ENCODE measurements at places on chromosomes 4 and X.

GRCh38 chr4:122784261-122784660 is 42.4 kb upstream of the FGF2 start:
- DNase-seq = no peak

DNA sequence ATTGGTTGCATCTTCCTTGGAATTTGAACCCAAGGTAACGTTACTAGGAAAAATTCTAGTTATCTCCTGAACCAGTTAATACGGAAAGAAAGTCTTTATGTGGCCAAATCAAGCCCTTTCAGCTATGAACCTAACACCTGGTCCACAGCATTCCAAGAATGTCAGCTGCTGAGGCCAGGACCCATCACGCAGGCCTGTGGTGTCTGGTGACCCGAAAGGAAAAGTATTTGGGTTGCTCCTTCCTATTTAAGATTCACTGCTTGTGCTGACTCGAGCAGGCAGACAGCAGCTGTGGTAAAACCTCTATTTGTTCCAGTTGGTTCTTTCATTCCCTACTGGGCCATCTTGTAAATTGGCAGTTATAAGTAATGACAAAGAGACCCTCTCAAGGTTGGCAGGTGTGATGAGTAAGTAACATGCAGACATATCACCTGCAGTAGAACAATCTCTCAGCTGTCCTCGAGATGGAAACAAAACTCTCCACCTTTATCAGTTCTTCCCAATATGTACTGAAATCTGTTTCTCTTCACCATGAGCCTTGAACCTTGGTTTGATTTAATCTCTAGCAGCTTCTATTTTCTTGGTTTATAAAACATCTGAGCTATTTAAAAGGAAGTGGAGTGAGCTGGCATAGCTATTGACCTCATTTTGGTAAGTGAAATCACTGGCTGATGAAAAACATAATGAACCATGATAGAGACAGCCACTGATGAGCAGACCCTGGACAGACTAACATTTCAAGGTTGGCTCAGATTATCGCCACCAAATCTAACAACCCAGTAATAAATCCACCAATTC is 182.1 kb upstream of the SMIM31 start:
- no peak for DNase-seq

- DNase-seq = no peak
These were observed 8.3 kb downstream of the SLBP start for GRCh38 chr4:1703867-1704266.

DNA sequence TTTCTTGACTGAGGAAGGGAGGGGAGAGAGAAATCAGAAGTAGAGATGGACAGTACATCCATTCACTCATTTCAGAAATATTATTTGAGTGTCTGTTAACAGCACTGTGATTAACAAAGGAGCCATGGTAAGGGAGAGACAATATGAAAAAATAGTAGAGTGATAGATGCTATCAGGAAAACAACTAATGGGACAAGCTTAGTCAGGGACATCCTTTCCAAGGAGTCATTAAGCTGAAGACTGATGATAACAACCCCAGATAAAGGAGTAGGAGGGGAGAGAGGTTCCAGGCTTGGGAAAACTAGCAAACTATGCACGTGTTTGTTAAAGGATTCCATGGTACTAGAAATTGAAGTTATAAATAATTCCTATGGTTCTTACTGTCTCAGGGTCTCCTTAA is 122.2 kb downstream of the CBR4 start:
- no peak for DNase-seq
